ENCODE measurements at places on chromosomes 4 and X.

DNA sequence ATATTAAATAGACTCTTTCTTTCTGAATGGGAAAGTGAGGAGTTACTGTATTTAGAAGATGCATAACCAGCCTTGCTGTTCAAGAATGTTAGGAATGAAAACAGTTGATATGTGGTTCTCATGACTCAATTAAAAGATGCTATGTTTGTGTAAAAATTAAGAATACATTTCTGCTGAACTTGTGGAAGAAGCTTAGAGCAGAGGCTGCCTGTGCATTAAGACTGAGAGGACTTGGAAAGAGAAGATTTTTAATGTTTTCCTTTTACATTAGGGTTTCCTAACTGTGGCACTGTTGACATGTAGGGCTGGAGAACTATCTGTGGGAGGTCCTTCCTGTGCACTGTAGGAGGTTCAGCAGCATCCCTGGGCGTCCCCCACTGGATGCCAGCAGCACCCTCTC is 137.7 kb downstream of the GPR143 start:
- DNase-seq = no peak

DNA sequence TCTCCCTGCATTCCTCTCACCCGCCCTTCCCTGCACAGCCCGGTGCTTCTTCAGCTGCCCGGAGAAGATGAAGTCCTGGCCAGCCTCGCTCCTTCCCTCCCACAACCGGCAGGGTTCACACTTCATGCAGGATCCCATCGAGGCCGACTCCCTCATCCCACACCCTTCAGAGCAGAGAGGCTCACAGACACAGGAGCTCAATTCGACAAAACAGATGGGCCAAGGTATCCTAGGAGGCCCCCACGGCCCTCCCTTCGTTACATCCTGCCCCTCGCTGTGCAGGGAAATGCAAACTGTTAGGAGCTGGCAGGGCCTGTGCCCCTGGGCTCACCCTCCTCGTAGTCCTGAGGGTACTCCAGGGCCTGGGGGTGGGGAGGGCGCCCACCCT is 238.1 kb downstream of the DHRSX start:
- DNase-seq = no peak

DNA sequence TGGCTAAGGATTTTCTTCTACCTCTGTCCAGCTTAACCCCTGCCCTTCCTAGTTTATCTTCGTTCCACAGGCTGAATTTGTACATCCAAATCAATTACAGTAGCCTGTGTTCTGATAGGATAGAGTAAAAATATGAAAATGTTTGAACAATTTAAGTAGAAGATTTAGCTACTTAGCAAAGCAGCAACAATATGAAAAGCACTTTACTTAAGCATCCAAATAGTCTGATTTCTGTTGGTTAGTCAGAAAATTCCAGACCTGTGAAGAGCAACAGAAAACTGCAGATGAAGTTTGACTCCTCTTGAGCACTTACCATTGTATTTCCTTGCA is 2.0 kb downstream of the ARSJ start:
- DNase-seq = no peak

DNA sequence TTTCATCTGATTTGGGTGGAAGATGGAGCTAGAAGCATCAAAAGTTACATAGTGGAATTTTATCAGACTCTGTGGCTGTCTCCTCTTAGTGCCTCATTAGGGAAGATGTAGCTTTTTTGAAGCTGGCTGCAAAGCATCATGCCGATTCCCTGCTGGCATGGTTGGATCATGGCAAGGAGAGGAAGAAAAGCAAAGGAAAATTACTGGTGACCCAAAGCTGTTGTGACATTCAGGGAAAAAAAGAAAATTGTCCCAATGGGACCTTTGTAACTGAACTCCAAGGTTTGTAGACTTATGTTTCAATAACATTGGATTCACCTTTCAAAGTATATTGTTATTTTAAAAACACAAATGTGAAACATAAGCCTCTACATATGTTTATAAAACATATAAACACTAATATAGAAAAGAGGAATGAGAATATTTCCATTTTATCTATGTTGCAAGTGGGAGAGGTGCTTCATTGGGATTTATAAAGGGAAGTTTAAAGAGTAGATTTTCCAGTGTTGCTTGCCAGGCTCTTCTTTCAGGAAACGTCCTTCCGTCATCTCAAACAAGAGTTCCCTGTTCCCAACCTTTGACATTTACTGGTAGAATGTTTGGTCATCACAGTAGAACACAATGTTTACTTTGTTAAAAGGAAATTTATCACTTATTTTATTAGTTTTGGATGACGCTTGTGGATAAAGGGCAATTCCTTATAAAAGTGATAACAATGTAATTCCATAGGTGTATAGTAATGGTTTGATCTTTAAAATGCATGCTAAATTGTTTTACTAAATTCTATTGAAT is 190.1 kb upstream of the GPRIN3 start:
- DNase-seq = no peak

DNA sequence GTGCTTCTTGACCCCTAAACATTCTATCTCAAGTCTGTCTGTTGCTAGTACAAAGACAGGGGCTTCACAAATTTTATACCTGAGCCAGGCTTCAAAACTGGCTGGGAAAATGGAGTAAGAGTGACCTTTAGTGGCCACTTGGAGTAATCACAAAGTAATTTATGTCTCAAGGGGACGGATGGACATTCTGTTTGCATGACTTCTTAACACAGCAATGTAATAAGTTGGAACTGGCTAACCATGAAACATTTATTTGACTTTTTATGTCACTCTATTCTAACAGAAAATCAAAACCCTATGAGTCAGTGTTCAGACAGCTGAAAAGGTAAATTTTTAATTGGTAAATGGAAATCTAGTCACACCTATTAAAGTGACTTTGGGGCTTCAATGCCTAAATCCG is 600.6 kb downstream of the ANKRD50 start:
- DNase-seq = peak; percentile 51

DNA sequence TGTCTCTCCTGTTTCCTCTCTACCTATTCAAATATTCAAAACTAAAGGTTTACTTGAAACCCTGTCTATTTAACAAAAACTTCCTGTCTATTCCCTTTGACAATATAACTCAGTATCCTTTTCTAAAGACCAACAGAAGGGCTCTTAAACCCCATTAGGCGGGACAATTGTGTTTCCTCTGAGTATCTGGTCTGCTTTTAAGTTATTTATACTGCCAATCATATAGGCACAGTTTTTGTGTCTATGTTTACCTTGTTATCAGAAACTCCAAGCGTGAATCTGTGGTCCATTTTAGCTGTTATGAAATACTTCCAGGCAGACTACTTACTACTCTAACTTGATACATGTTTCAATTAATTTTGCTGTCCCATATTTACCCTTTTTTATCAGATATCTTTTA is 350.0 kb upstream of the CTSO start:
- DNase-seq = no peak

GRCh38 chr4:95610061-95610569 is 61.3 kb upstream of the UNC5C start:
- no peak for DNase-seq

GRCh38 chrX:118644378-118644777 is 83.0 kb upstream of the IL13RA1 start:
- peak; percentile 43 for DNase-seq

DNA sequence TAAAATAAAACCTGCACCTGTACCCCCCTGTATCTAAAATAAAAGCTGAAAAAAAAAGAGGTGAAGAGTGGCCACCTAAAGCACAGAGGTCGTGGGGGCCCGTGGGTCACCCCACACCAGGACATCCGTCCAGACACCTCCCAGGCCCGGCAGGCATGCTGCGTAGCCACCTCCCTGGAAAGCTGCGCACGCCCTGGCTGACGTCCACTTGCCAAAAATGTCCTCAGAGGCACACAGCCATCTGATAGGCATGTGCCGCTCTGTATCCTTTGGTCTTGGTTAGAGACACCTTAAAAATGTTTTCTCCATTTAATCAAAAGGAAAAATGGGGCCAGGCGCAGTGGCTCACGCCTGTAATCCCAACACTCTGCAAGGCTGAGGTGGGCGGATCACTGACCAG is 17.7 kb downstream of the FAM53A start:
- no peak for DNase-seq

- no peak for DNase-seq
Measured at GRCh38 chrX:41409006-41409405, 38.1 kb upstream of the NYX start.

DNA sequence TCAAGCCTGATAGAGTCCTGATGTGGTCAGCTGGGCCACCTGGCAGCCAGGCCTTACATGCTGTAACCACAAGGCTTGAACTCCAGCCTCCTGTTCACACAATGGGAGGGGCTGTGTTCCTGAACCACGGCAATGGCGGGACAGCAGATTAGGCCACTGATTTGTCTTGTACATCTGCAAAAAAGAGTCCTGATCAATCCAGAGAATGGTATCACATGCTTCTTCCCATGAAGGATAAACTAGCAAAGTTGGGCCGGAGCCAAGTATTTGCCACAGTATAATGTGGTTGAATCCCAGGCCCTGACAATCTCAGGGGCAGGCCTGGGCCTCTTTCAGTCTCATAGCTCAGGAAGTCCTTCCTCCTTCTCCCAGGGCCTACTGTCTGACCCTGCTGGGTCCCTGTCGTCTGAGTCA is 2182.5 kb upstream of the AGA start:
- DNase-seq = peak; percentile 27

GRCh38 chr4:158741326-158742021 is 18.3 kb upstream of the PPID start:
- DNase-seq = no peak

GRCh38 chr4:114180481-114180880 is 201.0 kb upstream of the ARSJ start:
- peak; percentile 7 for DNase-seq

DNA sequence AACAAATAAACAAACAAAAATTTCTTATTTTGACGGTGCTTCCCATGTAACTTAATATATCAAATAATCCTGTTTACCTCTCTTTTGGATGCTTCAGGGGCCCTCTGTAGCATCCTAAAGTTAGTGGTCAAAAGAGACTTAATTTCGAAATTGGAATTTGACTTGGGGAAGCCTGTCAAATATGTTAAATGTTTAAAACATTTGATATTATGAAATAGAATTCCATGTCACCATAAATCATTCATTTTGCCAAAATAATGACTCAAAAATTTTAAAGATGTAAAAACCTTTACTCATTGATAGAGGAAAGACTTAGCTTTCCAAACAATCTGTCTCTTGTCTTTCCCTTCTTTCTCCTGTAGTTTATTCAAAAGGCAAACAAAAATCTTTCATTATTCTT is 20.6 kb upstream of the TEX13A start:
- DNase-seq = no peak

- DNase-seq = no peak
Measured at GRCh38 chr4:73721909-73722308, 18.5 kb upstream of the CXCL8 start.

DNA sequence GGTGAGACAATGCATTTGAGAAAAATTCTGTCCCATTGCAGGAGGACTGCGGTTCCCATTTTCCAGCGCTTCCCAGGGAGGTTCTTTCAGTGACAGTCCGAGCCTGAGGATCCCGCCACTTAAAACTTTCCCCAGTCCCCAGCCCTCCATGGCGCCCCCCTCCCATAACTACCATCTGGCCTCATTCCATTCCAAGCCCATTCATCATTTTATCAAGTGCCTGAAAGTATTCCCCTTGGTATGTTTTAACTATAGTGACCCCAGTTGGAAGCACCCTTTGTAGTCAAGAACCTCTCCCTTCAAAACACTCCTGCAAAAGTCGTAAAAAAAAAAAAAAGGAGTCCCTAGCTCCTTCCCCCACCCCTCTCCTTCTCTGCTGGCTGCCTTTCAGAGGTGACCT is 1.2 kb downstream of the RASL11B start:
- DNase-seq = no peak

- no peak for DNase-seq
Measured at GRCh38 chr4:110636680-110637407, 14.0 kb upstream of the PITX2 start.

DNA sequence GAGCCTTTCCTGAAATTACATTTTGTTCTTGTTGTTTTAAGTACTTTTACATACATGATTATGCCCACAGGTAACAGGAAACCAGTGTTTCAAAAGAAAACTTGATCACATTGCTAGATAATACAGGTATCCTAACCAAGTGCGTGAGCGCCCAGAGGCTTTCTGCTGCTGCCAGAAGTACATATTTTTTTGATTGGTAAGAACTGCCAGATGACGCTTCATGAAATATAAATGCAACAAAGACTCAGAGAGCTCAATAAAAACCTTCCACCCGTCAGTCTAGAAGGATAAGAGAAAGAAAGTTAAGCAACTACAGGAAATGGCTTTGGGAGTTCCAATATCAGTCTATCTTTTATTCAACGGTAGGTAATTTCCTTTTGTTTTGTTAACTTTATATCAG is at the start of gene EPGN:
Gene EPGN, plus strand, starts transcription at position 256 of the 400 bp plus-strand sequence. Its CDS starts 64 bp downstream, at position 320.
- no peak for DNase-seq

- no peak for DNase-seq
Measured at GRCh38 chrX:131845201-131845600, 177.9 kb upstream of the STK26 start.

GRCh38 chr4:142579443-142579842 is 266.7 kb downstream of the INPP4B start:
- no peak for DNase-seq

DNA sequence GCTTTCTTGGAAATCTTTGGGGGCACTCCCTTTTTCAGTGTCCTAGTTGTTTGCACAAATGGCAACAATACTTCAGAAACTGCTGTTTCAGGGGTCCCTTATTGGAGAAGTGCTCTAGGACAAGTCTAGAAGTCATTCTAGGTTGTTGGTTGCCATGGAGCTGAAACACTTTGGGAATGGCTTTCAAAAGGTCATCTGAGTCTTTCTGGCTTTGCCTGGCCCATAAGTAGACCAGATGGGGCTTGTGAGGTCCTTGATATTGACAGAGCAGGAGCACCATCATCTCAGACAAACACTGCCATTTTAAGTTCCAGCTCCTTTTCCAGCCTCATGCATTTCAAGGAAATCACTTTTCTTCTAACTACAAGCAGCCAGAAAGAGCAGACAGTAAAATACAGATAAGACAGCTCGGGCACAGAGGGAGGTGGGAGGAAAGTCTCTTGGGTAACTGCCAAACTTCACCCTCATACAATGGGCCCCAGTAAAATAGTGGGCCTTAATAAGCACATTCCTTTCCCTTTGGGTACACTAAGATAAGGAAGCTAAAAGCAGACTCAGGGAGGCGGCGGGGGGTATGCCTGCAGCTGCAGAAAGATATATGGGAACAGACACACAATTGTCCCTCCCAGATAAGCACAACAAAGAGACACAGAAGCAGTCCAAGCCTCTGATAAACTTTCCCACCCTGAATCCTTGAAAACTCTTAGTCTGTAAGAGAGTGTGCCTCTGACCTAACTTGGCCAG is 8.5 kb upstream of the NXF3 start:
- no peak for DNase-seq

GRCh38 chr4:184101711-184102110 is 116.0 kb downstream of the ENPP6 start:
- DNase-seq = no peak

- no peak for DNase-seq
Measured at GRCh38 chr4:32768664-32769389, 2048.7 kb downstream of the PCDH7 start.

GRCh38 chr4:23889814-23890341 is at the start of gene PPARGC1A:
Gene PPARGC1A, minus strand, starts transcription at chr4:23890047. Its CDS starts 90 bp downstream, at chr4:23889957.
- DNase-seq = no peak
